ENCODE measurements at places on chromosomes 16 and 17.

DNA sequence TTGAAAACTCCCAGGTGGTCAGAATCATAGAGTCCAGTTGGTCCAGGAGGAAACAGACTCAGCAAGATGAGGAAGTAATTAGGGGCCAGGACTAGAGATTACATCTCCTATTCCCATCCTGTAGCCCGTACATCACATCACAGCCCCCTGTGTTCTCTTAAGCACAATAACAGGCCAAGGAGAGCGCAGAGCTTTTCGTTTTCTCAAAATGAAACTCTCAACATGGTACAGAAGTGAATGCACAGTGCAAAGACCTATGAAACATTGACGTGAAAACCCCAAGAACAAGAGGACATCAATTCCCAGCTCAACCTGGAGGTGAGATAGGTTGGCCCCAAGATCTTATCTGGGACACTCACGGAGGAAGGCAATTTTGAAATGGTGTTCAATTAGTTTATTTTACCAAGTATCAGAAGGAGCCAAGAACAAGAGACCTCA, 9.0 kb downstream of the PIK3R5 start:
- DNase-seq = no peak

DNA sequence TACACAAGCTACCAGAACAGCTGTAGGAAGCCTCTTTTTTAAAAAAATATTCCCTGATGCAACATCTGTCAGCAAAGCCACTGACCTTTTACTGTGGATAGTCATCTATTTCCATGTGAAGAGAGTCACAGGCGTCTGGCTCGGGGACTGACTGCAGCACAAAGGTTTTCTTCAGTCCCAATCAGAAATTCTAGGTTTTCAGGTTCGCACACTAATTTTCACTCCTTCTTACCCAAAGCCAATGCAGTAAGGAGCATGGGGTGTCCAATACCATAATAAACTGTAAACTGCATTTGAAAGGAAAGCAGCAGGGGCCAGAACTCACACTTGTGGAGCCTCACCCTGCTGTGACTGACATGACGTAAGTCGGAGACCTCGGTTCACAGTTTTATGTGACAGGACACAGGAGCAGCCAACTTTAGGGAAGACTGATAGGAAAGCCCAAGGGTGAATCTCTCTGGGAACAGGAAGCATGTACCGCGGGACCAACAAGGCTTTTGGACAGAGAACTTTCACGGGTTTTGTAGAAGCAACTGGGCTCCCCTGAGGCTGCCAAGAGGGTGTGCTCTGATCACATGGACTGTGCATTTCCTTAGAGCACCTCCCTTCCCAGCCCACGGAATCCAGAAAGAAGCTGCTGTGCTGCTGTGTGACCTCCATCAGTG, 9.1 kb upstream of the TMEM100 start:
- DNase-seq = no peak

DNA sequence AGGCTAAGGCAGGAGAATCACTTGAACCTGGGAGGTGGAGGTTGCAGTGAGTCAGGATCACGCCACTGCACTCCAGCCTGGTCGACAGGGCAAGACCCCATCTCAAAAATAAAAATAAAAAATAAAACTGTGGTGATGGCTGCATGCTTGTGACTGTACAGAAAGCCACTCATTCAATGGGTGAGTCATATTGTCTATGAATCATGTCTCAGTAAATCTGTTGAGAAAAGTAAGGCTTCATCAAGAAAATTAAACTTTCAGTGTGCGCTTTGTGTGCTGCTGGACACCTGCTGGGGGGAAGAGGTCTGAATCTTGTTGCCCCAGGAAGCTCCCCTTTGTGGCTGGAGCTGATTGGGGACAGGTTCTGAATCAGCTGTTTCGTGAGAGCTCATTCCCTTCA, 11.3 kb downstream of the NUBP1 start:
- no peak for DNase-seq

- DNase-seq = no peak
Measured at GRCh38 chr17:79417476-79417988, 193.3 kb downstream of the RBFOX3 start.

Data from CD4-positive, alpha-beta T cell treated with Interleukin-17A for 4 hours (primary cell).